ENCODE measurements at places on chromosomes 12 and 14. TPM values are rescaled to one million over a fixed set of nuclear protein-coding genes. Genes with fewer than 3 reads are reported as not detected.

RNU4-1 gene
- under 0.01 TPM for total RNA-seq

WNT1 gene
- total RNA-seq, result not detected

C14orf119 gene
- total RNA-seq, result 57.7 TPM

LPAR5 gene
- not detected for total RNA-seq

LHX5 gene
- total RNA-seq, result not detected

ANKRD33 gene
- under 0.01 TPM for total RNA-seq

PZP gene
- not detected for total RNA-seq

AQP6 gene
- total RNA-seq, result under 0.01 TPM

CLEC7A gene
- total RNA-seq, result not detected

KLHDC1 gene
- 1.9 TPM for total RNA-seq

PLEKHG3 gene
- total RNA-seq, result 5.4 TPM

SALL2 gene
- 1.2 TPM for total RNA-seq

TAS2R30 gene
- 4.2 TPM for total RNA-seq

TTC6 gene
- total RNA-seq, result not detected

LTBR gene
- total RNA-seq, result 71.0 TPM

PCED1B gene
- 1.2 TPM for total RNA-seq

GPD1 gene
- under 0.01 TPM for total RNA-seq

SUOX gene
- 10.4 TPM for total RNA-seq

All from regular cardiac myocyte (primary cell).